ENCODE measurements at places on chromosomes 11 and 22.

DNA sequence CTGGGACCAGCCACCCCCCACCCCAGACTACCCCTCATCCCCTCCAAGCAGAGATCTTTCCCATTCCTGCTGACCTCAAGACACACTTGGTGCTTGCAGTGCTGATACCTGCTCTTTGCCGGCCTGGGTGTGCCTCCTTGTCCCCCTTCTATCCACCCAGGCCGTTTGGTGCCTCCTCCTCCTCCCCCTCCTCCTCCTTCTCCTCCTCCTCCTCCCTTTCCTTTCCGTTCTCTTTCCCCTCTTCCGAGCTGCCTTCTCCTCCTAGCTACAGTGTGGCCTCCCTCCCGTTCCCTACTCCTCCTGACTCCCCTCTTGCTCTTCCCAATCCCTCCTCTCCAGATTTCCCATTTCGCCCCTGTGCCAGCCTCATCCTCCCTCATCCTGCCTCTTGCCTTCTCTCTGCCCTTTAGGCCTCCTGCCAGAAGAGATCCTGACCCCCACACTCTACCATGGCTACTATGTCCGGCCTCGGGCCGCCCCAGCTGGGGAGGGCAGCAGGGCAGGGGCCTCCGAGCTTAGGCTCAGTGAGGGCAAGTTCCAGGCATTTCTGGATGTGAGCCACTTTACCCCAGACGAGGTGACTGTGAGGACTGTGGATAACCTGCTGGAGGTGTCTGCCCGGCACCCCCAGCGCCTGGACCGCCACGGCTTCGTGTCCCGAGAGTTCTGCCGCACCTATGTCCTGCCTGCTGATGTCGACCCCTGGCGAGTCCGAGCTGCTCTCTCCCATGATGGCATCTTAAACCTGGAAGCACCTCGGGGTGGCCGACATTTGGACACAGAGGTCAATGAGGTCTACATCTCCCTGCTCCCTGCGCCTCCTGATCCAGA lies 712 bp downstream of the HSPB2 start:
- DNase-seq = no peak

DNA sequence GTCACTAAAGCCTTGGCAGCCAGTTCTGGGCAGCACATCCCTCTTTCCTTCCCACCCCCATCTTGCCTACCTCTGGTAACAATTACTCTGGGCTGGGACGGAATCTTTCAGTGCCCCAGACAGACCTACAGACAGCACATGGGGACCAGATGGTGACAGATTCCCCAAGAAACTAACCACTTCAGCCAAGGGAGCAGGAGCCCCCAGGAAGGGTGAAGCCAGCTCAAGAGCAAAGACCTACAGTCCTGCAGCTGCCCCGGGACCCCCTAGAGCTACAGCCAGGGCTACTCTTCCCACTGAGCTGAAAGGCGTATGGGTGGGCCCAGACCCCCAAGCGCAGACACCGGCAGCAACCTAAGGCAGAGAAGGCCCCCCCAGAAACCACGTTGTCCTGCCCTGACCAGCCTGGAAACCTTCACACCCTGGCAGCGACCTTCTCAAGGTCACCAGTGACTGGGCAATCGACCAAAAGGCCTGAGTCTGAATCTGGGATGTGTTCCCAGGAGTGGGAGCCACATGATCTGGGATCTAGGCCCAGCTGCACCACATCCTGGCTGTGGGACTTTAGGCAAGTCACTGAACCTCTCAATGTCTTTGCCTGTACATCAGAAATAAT lies 65.8 kb downstream of the LRRC32 start:
- no peak for DNase-seq

DNA sequence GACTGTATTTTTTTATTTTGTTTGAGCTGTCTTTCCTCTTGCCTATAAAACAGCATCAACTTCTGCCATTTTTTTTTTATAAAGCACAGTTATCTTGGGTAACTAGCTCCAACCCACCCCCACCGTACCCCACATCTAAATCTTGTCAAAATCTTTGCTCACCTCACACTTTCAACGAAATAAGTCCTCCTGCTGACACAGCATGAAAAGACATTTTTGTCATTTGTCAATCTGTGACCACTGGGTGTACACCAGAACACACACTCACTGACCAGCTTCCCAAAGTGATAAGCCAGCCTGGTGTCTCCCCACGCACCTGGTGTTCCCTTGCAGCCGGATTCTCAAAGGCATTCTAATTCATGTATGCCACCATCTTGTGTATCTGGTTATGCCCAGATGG lies 1.7 kb upstream of the TECTA start:
- no peak for DNase-seq

- DNase-seq = no peak
These were observed 4.3 kb upstream of the MN1 start for GRCh38 chr22:27805841-27806240.

DNA sequence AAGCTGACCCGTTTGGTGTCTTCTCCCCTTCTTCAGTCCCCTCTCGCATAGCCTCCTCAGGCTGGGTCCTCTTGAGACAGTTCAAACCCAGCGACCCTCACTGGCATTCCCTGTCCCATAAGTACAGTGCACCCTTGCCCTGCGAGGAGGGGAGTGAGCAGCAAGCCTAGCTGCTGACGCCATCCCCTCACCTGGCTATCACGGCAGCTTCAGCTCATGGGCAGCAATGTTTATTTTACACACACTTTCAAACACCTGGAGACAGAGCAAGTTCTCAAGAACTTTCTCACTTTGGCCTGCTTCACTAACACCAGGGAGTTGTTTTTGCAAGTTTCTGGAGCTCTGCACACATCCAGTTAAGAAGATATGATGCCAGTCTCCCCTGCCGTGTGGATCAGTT lies 189.6 kb upstream of the E2F8 start:
- DNase-seq = no peak

DNA sequence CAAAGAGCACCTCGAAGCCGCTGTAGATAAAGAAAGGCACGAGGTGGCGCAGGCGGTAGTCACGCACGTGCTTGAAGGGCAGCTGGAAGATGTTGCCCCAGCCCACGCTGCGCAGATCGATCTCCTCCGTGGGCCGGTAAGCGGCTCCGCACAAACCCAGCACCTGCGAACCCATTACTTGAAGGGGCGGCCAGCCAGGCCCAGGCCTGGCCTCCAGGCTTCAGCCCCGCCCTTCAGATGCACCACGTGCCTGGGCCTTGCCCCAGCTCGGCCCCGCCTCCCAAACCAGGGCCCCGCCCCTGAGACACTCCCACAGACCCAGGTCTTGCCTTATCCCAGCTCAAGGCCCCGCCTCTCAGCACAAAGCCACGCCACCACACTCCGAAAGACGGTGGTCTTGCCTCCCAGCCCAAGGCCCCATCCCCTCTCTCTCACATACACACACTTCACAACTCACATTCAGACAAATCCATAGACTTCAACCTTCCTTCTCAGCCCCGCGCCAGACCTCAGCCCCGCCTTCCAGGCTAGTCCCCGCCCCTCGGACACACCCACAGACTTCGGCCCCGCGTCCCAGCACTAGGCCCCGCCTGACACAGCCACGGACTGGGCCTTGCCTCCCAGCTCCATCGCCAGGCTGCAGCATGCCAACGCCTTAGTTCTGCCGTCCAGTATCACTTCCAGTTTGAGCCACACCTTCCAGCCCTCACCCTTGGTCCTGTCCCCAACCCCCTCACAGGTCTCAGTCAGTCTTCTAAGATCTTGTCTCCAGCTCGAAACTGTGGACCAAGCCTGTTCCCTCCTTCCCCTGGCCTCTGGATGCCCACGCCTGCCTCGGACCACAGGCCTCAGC lies 7.0 kb downstream of the UNC93B1 start:
- no peak for DNase-seq

DNA sequence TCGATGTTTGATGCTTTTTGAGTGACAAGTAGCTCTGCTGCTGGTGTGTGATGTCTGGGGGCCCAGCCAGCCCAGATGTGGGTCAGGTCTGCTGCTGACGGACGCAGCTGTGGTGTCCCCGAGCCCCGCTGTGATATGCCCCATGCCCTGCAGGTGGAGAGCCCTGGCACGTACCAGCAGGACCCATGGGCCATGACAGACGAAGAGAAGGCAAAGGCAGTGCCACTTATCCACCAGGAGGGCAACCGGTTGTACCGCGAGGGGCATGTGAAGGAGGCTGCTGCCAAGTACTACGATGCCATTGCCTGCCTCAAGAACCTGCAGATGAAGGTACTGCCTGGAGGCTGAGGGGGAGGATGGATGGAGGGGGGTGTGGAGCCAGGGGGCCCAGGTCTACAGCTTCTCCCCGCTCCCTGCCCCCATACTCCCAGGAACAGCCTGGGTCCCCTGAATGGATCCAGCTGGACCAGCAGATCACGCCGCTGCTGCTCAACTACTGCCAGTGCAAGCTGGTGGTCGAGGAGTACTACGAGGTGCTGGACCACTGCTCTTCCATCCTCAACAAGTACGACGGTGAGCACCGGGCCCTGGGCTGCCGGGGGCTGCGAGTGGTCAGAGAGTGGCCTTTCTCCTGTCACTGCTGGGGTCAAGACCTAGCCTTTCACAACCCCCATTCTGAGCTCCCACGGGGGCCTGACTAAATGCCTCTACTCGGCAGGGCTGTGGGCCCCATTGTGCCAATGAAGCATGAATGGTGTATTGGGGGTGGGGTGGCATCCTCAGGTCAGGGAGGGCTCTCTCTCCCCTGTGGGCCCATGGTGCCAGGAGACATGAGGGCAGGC lies 7.3 kb downstream of the AIP start:
- DNase-seq = no peak

GRCh38 chr11:66454247-66454646 lies 12.5 kb upstream of the PELI3 start:
- DNase-seq = no peak

GRCh38 chr22:49991167-49991566 lies 21.4 kb downstream of the IL17REL start:
- DNase-seq = no peak

Measured in CD4-positive, alpha-beta T cell treated with Interleukin-17A for 4 hours (primary cell).